ENCODE measurements at places on chromosomes 5 and 9.
A peak's percentile ranks its signal among the peaks of the same experiment; 100 is the strongest.

- DNase-seq: no peak
These were observed 142.9 kb downstream of the CDK5RAP2 start for GRCh38 chr9:120436983-120437475.

GRCh38 chr9:137987244-137988030, 109.9 kb downstream of the CACNA1B start:
- DNase-seq: no peak

GRCh38 chr9:93200989-93201334, 17.0 kb downstream of the WNK2 start:
- no peak for DNase-seq

GRCh38 chr5:145838276-145838675, 3.1 kb upstream of the PRELID2 start:
- DNase-seq: no peak

DNA sequence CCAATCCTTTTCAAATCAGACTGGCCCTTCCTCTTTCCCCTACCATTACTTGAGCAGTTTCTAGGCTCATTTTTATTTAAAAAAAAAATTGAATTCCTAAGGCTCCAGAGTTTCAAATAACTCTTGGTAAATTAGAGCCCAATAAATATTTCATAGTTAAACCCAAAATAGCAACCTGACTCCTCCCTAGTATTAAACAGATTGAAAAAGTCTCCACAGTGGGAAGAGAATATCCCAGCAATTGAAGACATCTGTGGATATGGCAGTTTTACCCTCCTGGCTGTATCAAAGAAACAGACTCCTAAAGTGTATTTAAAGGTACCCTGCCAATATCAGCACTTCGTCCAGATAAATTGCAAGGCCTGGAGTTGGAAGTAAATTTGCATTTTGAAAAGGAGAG, 52.7 kb upstream of the GDNF start:
- no peak for DNase-seq

- no peak for DNase-seq
These were observed 65.0 kb downstream of the ROR2 start for GRCh38 chr9:91884696-91885687.

- peak; percentile 65 for DNase-seq
These were observed 169.1 kb downstream of the CAAP1 start for GRCh38 chr9:26723486-26723885.

DNA sequence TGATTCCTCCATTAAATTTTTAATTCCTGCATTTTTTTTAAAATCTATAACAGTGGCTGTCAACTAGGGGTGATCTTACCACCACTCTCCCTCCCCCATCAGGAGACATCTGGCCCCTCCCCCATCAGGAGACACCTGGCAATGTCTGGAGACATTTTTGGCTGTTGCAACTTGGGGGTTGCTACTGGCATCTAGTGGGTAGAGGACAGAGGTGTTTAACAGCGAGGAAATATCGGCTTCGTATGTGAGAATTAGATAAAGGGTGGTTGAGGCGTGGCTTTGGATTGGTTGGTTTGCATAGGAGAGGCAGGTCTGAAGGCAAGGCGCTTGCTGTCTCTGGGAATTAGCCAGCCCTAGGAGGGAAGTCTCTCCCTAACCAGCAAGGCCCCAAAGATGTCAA, 10.5 kb downstream of the CDHR2 start:
- DNase-seq: peak; percentile 51

DNA sequence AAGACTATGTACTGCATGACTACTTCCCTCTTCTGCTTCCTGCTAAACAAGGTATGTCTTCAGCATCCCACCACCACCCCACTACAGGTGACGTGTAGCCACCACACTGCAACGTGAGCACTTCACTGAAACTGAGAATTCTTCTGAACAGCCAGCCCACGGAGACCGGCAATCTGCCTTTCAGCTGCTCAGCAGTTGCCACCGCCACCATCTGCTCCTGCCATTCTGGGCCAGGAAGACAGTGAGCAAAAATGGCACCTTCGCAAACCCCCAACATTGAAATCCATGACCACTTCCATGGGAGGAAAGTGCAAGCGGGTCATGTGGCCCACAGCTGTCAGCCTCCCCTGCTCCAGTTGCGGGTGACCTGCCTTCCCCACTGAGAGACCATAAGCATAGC, 443.4 kb upstream of the ST8SIA4 start:
- no peak for DNase-seq

DNA sequence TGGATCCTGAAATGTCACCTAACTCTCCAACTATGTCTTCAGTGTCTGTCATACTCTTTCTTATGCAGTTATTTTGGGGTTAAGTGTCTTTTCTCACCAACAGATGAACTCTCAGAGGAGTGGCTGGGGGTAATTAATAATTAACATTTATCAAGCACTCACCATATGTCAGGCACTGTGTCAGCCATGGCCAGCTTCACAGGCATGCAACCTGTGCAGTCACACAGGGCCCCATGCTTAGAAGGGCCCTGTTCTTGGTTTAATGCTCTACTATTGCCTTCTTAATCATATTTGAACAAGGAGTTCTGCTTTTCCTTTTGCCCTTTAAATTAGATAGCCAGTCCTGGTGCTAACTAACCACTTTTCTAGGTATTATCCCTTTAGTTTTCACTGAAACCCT, 3.4 kb upstream of the GRPEL2 start:
- DNase-seq: no peak

GRCh38 chr9:110821064-110821463, 152.5 kb downstream of the MUSK start:
- no peak for DNase-seq

GRCh38 chr5:32076699-32077695, 97.1 kb downstream of the GOLPH3 start:
- peak; percentile 53 for DNase-seq

- no peak for DNase-seq
These were observed 3.6 kb downstream of the SURF6 start for GRCh38 chr9:133332381-133332730.

DNA sequence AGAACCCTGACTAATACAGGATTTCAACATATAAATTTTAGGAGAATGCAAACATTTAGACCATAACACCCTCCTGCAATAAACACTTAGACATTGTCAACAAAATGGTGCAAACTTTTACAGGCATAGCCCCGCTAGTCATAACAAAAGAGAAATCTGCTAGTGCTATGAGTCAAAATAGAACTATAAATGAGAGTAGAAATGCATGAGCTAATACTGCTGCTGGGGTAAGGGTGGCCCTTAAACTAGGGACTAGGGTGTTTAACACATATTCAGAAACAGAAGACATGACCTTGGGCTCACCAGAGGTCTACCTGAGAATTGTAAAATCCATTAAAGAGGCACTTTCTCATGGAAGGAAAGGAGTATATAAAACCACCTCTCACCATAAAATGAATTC, 131.6 kb downstream of the TLR4 start:
- no peak for DNase-seq

DNA sequence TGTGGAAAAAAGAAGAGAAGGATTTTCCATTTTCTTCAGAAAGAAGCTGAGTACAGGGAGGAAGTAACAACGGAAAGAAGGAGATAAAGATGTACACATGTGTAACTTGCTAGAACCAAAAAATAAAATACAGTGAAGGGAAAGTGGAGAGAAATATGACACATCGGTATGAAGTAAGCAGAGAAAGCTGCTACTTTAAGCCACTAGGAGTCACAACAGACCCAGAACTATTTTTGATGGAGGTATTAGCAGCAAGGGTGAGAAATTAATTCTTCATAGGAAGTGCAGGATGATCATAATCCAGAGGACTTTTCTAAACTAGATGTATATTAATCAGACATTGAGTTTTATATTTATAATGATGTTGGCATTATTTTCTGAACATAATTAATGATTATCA, 88.5 kb downstream of the FAM174A start:
- DNase-seq: no peak

DNA sequence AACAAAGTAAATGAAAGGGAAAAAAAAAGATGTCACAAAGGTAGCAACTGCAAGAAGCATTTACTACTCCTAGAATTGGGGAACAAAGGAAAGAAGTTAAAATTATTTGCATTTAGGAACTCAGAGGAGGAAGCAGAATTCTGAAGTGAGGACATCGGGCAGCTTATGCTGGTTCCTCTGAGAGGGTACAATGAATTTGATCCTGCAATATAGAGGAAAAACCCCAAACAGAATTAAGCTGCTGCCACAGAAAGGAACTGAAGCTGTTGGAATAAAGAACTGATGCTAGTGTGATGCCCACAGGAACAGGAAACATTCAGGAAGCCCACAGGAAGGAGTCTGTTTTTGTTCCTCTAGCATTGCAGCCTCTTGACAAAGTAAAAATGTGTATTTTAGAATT, 22.3 kb upstream of the TBCA start:
- no peak for DNase-seq

DNA sequence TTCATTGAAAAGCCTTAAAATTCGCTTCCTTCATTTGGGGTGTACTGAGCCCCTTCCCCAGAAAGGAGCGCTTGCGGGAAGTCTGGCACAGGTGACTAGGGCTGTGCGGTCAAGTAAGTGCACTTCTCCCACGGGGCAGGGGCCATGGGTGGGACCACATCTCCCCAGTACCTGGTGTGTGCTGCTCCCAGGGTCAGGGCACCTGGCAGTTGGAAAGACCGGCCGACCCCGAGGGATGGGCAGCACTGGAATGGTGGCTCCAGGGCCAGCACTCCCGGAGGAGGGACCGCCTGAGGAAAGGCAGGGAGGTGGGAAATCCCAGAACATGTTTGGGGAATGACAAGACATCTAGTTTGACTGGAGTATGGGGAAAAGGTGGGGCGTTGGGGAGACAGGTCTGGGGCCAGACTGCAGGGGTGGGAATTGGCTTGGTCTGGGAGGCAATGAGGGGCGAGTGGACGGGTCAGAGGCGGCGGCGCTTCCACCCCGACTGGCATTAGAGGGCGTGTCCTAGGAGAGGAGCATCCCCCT, 727 bp upstream of the GLIPR2 start:
- peak; percentile 29 for DNase-seq

GRCh38 chr9:122087406-122088200, 5.5 kb downstream of the TTLL11 start:
- no peak for DNase-seq

DNA sequence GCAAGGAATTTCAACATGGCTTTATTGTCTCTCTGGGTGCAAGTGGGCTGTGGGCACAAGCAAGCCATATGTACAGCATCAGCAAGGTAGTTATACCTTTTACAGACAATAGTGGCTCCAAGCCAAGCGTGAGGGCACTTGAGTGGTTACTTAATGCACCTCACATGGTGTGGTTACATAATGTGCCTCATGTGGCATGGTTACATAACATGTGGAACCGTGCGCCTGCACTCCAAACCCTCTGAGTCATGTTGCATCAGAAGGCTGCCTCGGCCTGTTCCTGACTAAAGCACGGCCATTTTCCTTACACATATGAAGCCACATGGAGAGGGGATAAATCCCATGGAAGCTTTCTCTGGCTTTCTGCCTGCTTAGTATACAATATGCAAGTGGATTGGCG, 150.9 kb downstream of the OSTF1 start:
- DNase-seq: no peak

DNA sequence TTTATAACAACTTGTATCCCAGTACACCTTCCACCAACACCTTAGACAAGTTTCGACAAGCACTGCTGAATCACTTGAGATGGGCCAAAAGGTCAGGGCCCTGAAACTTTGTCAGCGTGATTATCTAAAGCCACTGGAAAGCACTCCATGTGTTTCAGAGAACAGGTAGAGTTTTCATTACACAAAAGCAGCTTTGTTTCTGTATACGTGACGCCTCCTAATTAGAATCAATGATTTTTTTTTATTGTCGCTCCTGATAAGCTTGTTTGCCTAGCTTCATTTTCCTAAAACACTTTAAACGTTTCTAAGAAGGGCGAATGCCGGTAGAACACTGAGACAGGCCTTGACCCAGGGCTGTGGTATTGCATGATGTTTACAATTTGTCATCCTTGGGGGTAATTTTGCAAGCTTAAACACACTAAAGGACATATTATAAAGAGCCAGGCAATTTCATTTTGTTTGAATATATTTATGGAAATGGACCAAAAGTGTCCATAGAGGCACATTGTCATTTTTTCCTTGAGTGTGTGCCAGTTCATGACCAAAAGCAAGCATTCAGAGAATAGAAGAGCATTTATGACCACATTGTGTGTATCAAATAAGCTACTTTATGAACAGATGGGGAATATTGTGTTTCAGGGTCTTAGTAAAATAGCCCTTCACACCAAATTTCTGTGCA, 193.6 kb downstream of the GLIS3 start:
- DNase-seq: peak; percentile 93

DNA sequence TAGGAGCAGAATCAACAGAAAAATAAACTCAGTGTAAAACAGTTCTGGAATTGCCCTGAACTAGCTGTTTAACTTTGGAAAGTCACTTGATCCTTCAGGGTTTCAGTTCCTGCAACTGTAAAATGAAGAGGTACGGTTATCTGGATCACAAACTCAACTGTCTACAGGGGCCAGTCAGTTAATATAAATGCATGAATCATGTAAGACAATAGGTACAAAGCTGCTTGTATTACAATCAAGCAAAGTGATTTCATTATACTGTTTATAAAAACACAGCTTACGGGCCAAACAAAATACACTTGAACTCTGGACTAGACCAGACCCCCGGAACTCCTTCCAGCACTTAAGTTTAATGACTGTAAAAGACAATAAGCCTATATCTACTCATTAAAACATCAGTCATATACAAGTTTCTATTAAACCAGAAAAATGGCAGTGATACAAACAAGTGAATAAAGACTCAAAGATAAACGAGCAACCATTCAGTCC, 73.0 kb downstream of the MRPS27 start:
- DNase-seq: no peak

DNA sequence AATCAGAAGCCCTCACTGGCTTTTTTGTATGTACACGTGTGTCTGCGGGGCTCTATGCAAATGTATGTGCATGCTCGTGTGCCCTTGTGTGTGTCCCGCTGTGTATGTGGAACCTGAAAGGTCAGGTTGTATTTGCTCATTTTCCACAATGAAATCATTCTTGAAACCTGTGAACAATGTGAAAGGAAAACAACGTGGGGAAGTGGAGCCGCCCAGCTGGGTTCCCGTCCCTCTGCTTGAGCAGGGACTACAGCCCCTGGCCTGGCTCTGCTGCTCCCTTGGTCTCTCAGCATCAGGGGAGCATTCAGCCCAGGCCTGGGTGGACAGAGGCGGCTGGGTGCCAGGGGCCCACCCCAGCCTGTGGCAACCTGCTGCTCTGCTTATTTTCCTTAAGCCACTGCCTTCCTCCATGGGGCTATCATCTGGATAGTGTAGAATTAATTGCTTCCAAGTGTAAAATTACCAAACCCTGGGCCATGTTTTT, 3.0 kb downstream of the ECSCR start:
- peak; percentile 28 for DNase-seq

DNA sequence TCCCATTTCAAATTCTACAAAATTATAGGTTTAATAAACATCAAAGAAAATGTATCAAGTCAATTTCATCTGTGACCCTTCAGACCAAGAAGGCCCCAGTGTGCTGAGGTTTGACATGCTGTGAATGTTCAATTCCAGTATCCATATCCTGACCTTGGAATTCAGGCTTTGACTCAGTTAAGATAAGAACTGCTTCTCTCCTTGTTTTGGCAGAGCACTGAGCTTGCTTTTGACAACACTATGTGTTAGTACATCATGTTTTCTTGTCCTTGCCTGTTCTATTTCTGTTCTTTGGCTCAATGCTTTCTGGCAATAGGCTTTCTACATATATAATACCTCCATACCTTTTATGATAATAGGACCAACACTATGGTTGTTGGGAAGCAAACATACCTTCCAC, 105.6 kb downstream of the PLCXD3 start:
- DNase-seq: no peak

GRCh38 chr5:148497757-148498156, 114.0 kb downstream of the FBXO38 start:
- DNase-seq: no peak
